ENCODE measurements at places on chromosomes 12 and 14. TPM values are rescaled to one million over a fixed set of nuclear protein-coding genes. Genes with fewer than 3 reads are reported as not detected.
A peak's percentile ranks its signal among the peaks of the same experiment; 100 is the strongest.

- no peak overlapping the region for H3K27ac ChIP-seq
- H3K27me3 ChIP-seq: no peaks in the 10 kb centered on the region
- H3K36me3 ChIP-seq: no peaks in the 10 kb centered on the region
- H3K4me3 ChIP-seq: no peak overlapping the region
- peak; percentile 69 for DNase-seq
These were observed 4.6 kb downstream of the MTRFR start for GRCh38 chr12:123237646-123238329.

- no peak for DNase-seq
- peaks cover 5% of the 10 kb centered on the region for H3K36me3 ChIP-seq
- H3K27me3 ChIP-seq: no peaks in the 10 kb centered on the region
- H3K4me3 ChIP-seq: no peak overlapping the region
- no peaks in the 10 kb centered on the region for H3K4me1 ChIP-seq
These were observed 128.5 kb downstream of the ETV6 start for GRCh38 chr12:11777962-11778361.

Gene PLEKHD1
- not detected for total RNA-seq

- DNase-seq: peak; percentile 20
- no peaks in the 10 kb centered on the region for H3K36me3 ChIP-seq
- no peak overlapping the region for H3K4me3 ChIP-seq
These were observed 353.1 kb downstream of the NAV3 start for GRCh38 chr12:78183824-78184223.

- H3K4me1 ChIP-seq: no peaks in the 10 kb centered on the region
These were observed 52.6 kb upstream of the BICD1 start for GRCh38 chr12:32053881-32054624.

GRCh38 chr14:64266239-64266638, 27.9 kb downstream of the ESR2 start:
- H3K4me1 ChIP-seq: no peaks in the 10 kb centered on the region
- H3K27me3 ChIP-seq: no peaks in the 10 kb centered on the region
- no peak overlapping the region for H3K27ac ChIP-seq
- H3K36me3 ChIP-seq: no peaks in the 10 kb centered on the region
- H3K4me3 ChIP-seq: no peak overlapping the region

GRCh38 chr14:73738518-73739173, 24.5 kb upstream of the PNMA1 start:
- no peak for DNase-seq
- H3K27ac ChIP-seq: no peak overlapping the region
- H3K4me1 ChIP-seq: peaks cover 38% of the 10 kb centered on the region
- H3K4me3 ChIP-seq: no peak overlapping the region
- peaks cover 26% of the 10 kb centered on the region for H3K36me3 ChIP-seq
- no peaks in the 10 kb centered on the region for H3K27me3 ChIP-seq

Gene LYZ
- total RNA-seq: not detected

DNA sequence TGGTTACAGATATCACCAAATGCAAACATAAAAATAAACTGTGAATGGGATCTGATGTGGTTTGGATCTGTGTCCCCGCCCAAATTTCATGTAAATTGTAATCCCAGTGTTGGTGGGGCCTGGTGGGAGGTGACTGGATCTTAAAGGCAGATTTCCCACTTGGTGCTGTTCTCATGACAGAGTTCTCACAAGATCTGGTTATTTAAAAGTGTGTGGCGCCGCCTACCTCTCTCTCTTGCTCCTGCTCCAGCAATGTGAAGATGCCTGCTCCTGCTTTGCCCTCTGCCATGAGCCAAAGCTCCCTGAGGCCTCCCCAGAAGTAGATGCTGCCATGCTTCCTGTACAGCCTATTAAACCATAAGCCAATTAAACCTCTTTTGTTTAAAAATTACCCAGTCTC, 47.8 kb downstream of the SLC25A21 start:
- no peak for DNase-seq
- H3K36me3 ChIP-seq: no peaks in the 10 kb centered on the region
- no peak overlapping the region for H3K4me3 ChIP-seq
- peaks cover 11% of the 10 kb centered on the region for H3K4me1 ChIP-seq
- no peaks in the 10 kb centered on the region for H3K27me3 ChIP-seq

DNA sequence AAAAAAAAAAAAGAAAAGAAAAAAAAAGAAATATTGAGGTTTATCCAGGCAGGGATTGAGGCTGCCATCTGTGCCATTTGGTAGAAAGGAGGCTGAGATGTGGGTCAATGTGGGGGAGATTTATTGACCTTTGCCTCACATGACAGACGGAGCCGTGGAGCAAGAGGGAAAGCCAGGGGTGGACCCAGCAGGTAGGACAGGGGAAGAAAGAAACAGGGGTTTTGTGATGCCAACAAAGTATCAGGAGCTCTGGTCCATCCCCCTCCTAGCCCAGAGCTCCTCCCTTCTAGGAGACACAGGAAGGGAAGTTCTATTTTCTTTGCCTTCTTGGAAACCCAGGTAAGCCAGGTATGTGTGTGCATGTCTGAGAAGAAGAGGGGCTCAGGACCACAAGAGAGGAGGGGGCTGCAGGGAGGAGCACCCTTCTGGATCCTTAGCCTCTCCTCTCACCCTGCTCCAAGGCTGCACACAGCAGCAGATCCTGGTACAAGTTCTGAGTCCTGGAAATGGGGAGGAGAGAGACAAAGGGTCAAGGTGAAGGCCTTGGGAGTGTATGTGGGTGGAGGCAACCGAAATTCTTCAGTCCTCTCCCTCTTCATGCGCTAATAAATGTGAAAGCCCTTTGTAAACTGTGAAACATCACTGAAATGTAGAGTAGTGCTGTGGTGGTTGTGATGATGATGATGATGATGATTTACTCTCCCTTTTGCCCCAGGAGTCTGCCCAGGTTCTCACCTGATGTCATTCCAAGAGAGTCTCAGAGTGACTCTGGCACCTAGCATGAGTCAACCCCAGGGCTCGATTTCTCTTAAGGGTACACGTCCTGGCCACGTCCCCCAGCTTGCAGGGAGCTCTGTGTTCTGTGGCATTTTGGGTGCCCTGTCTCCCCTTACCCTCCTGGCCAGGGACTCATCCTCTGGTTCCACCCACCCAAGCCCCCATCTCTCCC, 26.3 kb downstream of the ZFP36L1 start:
- peaks cover 24% of the 10 kb centered on the region for H3K4me1 ChIP-seq
- H3K27me3 ChIP-seq: no peaks in the 10 kb centered on the region

Gene DNAI7
- not detected for total RNA-seq

Gene CCT2
- 245 TPM for total RNA-seq

- H3K4me3 ChIP-seq: no peak overlapping the region
- no peaks in the 10 kb centered on the region for H3K36me3 ChIP-seq
These were observed 130.8 kb upstream of the FLRT2 start for GRCh38 chr14:85399186-85399585.

DNA sequence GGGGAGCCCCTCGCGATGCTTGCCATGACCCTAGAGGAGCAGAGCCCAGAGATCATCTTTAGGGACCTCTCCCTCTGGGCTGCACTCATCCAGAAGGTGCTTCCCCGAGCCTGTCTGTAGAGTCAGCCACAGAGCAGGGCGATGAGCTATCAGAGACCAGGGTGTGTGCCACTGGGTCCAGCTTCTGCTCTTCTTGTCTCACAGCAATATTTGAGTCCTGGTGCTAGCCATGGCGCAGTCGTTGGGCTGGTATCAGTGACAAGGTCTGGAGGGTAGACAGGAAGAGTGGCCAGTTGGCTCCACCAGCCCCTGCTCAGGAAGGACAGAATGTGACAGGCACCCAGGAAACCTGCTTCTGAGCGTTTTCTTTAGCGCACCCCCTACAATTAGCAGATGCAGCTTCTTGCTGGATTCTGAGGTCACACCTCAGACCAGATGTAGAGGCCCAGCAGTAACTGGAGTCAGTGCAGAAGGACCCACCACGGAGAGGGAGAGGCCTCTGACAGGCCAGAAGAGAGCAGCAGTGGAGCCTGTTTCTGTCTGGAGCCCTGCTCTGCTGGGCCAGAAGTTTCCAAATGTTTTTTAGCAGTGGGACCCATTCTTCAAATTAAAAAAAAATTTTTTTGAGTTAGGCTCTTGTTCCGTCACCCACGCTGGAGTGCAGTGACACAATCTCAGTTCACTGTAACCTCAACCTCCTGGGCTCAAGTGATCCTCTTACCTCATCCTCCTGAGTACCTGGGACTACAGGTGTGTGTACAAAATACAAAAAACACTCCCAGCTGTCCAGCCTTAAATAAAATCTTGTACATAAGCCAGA, 23.7 kb downstream of the ANKRD9 start:
- H3K27ac ChIP-seq: no peak overlapping the region
- no peaks in the 10 kb centered on the region for H3K4me1 ChIP-seq
- DNase-seq: no peak
- no peaks in the 10 kb centered on the region for H3K27me3 ChIP-seq
- no peak overlapping the region for H3K4me3 ChIP-seq
- no peaks in the 10 kb centered on the region for H3K36me3 ChIP-seq

Measured in endothelial cell of umbilical vein (primary cell).